Stimulated activated CD4-positive, alpha-beta T cell treated with anti-CD3 and anti-CD28 coated beads, TNF-alpha, amount 100 ng/mL, for 4 hours (primary cell): ENCODE measurements at places on chromosomes 6 and 20.

DNA sequence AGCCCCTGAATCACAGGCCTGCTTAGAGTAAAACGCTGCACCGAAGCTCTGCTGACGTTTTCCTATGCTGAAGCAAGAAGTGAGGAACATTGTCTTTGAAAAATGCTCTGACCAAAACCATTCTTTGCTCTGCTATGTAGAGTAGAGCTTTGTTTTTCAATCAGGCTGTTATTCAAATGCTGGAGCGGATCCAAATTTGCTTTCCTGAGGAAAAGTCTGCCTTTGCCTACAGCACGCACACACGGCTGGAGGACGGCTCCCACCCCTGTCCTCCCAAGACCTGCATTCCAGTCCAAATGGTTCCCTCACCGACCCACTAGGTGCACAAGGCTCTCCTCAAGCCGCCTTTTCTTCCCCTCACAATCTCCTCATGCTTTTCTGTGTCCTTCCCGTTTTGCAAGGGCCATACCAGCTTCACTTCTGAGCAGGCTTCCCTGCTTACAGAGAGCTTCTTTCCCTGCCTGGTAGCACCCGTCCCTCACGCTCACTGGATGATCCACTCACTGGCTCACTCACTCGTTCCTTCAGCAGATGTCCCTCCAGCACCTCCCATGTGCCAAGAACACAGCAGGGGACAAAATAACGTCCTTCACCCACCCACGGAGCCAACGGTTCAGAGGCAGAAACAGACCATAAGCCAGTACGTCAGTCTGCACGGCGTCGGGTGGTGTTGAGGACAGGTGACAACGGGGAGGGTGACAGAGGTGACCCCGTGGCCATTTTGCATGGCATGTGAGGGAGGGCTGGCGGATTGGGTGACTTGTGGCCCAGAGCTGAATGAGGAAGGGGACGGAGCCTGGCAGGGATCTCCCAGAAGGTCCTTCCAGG is 137.9 kb upstream of the NEDD9 start:
- DNase-seq, result no peak

DNA sequence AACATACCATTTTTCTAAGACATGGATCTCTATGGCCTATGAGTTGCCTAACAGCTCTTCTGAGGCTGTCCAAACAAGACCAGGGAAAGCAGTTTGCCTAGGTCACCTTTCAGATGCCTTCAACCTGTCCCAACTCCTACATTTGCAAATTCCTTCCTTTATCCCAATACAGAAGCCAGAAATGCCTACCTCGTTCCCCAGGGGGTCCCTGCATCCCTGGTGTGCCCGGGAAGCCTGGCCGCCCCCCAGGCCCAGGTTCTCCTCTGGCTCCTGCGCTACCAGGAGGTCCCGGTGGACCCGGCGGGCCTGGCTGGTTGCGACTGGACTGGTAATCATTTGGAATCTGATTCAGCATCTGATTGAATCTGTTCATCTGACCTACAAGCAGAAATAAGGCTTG is 115.9 kb downstream of the COL12A1 start:
- DNase-seq, result no peak

DNA sequence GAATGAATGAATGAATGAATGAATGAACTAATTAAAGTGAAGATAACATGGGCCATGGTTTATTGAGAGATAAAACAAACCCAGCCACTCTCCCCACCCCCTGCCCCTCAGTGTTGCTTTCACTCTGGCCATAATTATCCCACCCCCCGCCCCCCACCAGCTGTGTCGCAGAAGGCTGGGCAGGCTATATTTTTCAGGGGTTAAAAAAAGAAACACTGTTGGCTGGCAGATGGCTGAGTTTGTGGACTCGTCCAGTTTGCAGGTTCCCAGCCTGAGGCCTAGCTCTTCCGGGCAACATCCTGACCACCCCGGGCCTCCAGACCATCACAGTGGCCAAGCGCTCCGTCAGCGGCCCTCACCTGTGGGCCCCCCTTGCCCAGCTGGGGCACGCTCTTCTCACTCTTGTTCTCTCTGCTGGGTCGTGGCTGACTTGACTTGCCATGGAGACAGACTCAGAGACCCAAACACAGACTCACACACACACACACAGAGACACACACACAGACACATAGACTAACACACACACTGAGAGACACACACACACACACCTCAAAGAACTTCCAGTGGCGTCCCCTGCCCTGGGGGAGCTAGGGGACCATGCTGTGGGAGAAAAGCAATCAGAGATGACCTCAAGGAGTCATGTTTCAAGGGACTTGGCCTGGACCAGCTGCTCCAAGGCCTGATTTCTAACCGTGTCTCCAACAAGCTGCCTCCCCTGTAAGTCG is 2.2 kb upstream of the GRM4 start:
- no peak for DNase-seq

GRCh38 chr20:46789339-46790028 is 80.0 kb downstream of the SLC2A10 start:
- no peak for DNase-seq

- DNase-seq, result no peak
Measured at GRCh38 chr6:6466967-6467761, 121.4 kb upstream of the LY86 start.

DNA sequence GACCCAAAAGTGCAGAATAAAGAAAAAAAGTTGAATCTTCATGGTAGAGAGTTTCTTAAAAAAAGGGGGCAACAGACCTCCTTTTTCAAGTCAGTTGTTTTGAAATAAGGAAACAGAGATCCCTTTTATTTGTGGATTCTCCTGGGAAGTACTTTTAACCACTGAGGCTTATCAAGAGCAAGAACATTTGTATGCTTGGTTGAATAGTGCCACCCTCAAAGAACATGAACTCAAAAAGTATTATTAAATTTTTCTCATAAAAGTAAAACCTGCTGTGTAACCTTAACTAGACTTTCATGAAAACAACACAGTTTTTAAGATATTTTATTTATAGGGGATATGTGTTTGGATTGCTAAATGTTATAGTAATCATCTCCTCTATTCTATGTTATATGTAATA is at the start of gene DEFB110:
Gene DEFB110 (minus strand): TSS at position 101 of the 400 bp plus-strand sequence. CDS start 59 bp downstream, at position 42.
- DNase-seq, result no peak

GRCh38 chr6:133394630-133395029 is 153.5 kb downstream of the EYA4 start:
- no peak for DNase-seq

- DNase-seq, result no peak
Measured at GRCh38 chr20:40186826-40187225, 502.2 kb downstream of the MAFB start.

DNA sequence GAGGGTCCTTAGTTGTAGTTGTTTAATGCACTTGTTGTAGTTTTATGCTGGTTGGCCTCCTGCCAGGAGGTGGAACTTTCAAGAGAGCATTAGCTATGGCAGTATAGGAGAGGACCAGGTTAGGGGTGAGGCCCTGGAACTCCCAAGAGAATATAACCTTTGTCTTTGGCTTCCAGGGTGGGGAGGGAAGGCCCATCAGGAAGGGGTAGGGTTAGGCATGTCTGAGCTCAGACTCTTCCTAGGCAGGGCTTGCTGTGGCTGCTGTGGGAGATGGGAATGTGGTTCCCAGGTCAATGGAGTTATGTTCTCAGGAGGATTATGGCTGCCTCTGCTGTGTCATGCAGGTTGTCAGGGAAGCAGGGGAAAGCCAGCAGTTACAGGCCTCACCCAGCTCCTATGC is 20.0 kb upstream of the GABRR1 start:
- no peak for DNase-seq

DNA sequence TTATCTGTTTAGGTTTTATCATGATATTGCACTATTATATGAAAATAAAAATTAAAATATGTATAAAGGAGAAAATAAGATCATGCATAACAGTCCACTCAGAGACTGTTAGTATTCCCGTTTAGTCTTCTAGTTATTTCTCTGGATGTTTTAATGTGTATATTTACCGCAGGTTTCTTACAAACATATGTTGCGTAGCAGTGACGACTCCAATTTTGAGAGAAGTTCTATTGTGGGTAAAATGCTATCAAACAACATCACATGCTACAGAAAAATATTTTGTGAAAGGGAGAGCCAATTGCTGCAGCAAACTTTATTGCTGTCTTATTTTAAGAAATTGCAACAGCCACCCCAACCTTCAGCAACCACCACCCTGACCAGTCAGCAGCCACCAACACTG is 72.4 kb upstream of the NXT1 start:
- DNase-seq, result no peak

DNA sequence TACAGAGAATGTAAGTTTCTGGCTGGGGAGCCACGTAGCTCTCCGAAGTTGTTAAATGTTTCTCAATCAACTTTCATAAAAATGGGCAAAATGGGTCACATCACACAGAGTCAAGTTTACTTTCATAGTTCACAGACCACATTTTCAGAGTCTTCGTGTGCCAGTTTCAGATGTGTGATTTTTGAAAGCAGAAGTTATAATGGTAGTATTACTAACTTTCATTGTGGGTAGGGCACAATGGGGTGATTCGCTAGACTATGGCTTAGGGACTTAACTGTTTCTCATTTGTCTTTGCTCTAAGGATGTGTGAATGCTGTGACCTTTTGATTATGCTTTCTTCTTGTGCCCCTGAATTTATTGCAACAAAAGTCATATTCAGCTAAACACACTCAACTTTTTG is 109.0 kb upstream of the SUPT3H start:
- DNase-seq, result no peak

GRCh38 chr6:31005249-31006020 is 4.8 kb upstream of the MUC22 start:
- DNase-seq, result no peak

GRCh38 chr6:158496700-158497099 is 63.2 kb upstream of the TMEM181 start:
- no peak for DNase-seq

DNA sequence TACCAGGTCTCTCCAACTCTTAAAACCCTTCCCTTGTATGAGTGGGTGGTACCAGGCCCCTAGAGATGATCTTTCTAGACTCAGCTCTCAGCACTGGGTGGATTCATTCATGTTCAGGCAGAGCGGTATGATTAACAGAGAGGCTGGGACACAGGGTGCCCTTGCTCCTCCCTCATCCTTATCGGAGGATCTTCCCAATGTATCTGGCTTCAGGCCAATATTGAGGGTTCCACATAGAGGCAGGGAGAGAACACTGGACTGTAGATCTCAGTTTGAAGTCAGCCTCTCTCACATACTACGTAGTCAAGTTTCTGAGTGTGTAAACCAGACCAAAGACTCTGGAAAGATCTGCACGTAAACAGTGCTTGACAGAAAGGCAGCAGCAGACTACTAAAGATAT is 366.2 kb downstream of the DHX35 start:
- no peak for DNase-seq

GRCh38 chr6:170080828-170081371 is 210.0 kb downstream of the DLL1 start:
- no peak for DNase-seq

DNA sequence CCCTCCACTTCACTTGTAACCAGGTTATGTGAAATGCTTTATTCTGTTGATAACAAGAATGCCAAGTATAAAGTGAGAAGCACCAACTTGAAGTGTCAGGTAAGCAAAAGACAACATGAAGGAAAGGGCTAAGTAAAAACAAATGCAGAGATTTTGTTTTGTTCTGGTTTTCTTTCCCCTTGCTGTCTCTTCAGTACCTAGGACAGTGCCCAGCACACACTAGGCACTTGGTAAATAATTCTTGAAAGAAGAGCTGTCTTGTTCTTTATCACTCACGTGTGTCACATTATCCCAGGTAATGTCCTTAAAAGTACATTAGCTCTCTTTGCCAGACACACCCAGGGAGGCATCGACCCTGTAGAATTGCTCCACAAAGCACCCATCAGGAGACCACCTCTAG is 350.0 kb upstream of the IRAK1BP1 start:
- no peak for DNase-seq

DNA sequence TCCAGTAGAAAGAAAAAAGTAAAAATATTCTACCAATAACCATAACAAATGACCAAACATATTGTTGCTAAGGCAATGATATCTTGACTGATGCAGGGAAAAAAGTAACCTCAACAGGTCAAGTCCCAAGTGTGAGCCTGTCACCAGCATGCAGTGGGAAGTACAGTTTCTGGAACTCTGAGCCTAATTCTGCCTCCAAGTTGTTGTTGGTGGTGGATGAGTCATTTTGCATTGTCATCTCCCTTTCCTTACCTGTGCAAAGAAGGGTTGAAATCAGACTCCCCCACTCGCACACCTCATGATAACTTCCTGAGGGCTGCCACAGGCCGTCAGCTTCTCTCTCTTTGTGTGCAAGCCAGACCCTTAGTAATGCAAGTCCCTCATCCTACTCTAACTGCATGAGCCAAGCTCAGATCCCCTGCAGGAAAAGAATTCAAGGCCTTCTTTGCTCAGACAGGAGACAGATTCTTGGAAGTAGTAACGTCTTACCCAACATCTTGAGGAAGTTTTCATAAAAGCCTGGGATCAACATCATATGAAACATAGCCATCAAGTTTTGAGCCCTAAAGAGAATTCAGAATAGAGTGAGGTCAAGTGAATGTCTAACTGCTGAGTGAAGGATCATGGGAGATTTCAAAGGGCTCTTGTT is 207.6 kb upstream of the FOXA2 start:
- no peak for DNase-seq

DNA sequence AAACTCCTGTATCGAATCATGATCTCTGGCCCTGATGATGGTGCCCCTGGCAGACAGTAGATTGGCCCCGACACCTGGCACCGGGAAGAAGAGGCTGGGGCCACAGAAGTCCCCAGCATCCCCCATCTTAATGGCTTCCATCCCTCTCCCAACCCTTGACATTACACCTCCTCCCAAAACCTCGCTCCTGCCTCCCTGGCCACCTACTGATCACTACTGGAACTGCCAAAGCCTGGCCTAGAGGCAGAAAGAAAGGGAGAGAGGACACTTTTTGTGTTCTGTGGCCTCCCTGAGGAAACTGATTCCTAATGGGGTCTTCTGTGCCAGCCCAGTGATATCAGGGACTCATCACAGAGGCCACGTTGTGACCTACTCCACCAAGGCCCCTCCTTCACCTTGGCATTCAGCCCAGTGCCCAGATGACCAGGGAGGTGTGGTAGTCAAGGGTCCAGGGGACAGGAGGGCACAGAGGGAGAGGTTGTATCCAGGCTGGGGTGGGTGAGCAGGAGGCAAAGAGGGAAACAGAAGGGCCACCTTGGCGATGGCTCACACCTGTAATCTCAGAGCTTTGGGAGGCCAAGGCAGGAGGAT is 6.1 kb downstream of the C20orf173 start:
- DNase-seq, result no peak
